ENCODE measurements at places on chromosomes 2 and 18.

- peak; percentile 8 for DNase-seq
Measured at GRCh38 chr2:50018921-50019320, 864.6 kb upstream of the FSHR start.

GRCh38 chr2:204228169-204228886, 291.8 kb downstream of the ICOS start:
- DNase-seq, result no peak

DNA sequence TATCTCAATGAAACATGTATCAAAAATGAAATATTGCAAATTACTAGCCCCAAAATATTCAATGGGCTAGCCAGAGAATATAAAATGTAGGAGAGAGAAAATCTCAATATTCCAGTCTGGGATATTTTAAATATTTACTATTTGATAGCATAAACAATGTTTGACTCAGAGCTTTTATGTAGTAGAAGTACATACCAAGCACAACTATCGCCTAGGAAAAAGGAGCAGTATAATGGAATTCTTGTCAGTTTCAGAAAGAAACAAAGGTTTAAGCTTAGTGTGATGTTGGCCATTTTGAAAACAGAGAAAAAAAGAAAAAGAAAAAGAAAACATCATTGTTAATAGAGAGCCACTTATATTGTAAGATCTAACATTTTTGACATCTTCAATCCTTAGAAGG, 1961.9 kb upstream of the CELF4 start:
- DNase-seq, result no peak

- no peak for DNase-seq
Measured at GRCh38 chr2:17901246-17901645, 22.8 kb downstream of the KCNS3 start.

- no peak for DNase-seq
Measured at GRCh38 chr18:24986666-24987302, 365.2 kb downstream of the ZNF521 start.

GRCh38 chr18:45738660-45739059, 14.7 kb downstream of the SLC14A1 start:
- no peak for DNase-seq

DNA sequence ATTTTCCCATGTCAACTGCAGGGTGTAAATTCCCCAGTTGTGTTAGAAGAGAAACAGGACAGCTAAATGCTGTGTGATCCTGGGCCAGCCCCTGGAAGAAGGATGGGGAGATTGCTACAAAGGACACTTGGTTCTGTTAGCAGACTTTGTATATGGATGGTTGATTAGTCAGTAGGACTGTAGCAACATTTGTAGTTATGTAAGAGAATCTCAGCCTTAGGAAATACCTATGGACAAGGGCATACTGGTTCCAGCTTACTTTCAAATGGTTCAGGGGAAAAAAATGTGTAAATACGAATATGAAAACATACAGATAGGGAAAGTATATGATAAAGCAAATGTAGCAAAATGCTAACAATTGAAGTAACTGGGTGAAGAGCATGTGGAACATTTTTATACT, 47.6 kb downstream of the GNAL start:
- no peak for DNase-seq

DNA sequence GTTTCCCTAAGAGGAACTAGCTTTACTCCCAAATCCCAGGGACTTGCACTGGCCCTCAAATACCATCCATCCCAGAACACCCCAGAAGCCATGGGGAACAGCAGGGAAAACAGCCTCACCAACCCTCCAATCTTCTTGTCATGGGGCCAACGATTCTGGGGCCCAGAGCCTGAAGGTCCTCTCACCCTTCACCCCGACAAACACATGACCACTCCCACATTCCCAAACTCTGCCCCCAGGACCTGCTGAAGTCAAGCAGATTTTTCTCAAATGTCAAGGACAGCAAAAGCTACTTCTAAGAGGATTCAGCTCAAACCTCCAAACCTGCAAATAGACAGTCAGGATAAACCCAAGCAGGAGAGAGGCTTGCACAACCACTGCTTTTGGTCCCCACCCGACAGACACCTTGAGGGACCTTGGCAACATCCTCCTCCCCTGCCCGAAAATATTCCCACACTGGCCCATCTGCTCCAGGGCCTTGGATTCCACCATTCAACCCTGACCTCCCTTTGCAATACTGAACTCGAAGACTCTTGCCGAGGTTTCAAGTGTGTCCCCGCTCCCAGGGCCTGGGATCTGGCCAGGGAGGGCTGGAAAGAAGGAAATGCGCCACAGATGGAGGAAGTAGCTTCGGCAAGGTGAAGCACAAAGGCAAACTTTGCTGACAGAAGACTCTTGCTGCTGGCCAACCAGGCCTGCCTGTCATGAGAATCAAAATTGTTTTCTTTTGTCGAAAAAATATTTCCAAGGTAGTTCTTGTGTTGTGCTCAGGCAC, 143.3 kb downstream of the ZFP36L2 start:
- DNase-seq, result no peak

GRCh38 chr18:68694316-68694715, 20.6 kb downstream of the TMX3 start:
- DNase-seq, result no peak

- no peak for DNase-seq
Measured at GRCh38 chr2:232893834-232894233, 23.8 kb downstream of the SNORC start.

- DNase-seq, result no peak
Measured at GRCh38 chr18:12305930-12306629, 2.0 kb upstream of the TUBB6 start.

GRCh38 chr2:3223080-3223923, 154.3 kb downstream of the EIPR1 start:
- no peak for DNase-seq

- DNase-seq, result no peak
Measured at GRCh38 chr2:67544286-67544685, 147.2 kb downstream of the ETAA1 start.

GRCh38 chr2:128441341-128442052, 122.8 kb upstream of the HS6ST1 start:
- DNase-seq, result no peak

DNA sequence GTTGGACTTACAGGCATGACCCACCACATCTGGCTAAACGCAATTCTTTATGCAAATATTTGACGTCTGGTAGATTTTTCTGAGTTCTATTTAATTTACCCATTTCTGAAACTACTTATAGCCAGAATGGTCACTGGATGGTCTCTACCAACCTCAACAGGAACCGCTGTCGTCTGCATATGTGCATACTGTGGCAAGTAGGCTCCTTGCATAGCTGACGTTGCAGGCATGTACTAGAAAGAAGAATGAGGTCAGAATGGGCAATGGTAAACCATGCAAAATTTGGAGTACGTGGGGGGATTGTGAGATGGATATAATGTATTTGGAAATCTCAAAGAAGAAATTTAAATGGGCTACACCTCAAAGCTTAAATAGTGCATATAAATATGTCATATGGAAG, 77.1 kb upstream of the ITGB6 start:
- no peak for DNase-seq

DNA sequence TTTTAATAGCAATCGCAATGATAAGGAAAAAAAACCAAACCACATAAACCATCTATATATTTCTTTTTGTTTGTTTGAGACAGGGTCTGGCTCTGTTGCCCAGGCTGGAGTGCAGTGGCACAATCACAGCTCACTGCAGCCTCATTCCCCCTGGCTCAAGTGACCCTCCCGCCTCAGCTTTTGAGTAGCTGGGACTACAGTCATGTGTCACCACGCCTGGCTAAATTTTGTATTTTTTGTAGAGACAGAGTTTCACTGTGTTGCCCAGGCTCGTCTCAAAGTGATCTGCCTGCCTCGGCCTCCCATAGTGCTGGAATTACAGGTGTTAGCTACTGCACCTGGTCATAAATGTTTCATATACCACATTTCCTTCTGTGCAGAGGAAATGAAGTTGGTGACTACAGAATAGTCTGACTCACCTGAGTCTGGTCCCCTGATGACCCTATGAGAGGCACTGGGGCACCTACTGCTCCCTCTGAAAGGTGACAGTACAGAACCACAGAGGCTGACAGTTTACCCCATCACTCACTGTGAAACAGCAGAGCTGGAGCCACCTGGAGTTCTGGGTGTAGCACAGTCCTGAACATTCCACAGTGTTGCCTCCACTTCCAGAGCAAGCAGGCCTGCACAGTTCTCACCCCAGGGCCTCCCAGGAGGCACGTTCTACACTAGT, 183.7 kb upstream of the PXDN start:
- DNase-seq, result no peak

GRCh38 chr2:54964816-54965215, 85.4 kb downstream of the RTN4 start:
- no peak for DNase-seq

DNA sequence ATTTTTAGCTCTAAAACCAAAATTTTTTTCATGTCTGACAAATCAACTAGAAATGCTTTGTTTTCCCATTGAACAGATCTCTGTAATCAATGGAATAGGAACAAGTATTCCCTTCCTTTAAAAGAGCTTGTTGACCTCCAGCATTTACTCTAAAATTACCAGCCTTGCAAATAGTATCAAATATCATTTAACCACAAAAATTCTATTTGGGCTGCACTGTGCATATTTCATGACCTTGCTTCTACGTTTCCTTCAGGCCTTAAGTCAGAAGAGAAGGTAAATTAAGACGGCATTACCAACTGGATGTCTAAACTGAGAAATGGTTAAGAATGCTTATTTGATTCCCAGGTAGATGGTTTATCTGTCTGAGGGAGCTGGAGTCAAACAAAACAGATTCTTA, 33.3 kb upstream of the NRXN1 start:
- no peak for DNase-seq

GRCh38 chr18:52875725-52876124, 535.7 kb downstream of the DCC start:
- DNase-seq, result no peak

- no peak for DNase-seq
Measured at GRCh38 chr18:36195427-36196122, 8.3 kb downstream of the MOCOS start.

GRCh38 chr2:135256531-135257260, 204.6 kb downstream of the RAB3GAP1 start:
- peak; percentile 46 for DNase-seq

DNA sequence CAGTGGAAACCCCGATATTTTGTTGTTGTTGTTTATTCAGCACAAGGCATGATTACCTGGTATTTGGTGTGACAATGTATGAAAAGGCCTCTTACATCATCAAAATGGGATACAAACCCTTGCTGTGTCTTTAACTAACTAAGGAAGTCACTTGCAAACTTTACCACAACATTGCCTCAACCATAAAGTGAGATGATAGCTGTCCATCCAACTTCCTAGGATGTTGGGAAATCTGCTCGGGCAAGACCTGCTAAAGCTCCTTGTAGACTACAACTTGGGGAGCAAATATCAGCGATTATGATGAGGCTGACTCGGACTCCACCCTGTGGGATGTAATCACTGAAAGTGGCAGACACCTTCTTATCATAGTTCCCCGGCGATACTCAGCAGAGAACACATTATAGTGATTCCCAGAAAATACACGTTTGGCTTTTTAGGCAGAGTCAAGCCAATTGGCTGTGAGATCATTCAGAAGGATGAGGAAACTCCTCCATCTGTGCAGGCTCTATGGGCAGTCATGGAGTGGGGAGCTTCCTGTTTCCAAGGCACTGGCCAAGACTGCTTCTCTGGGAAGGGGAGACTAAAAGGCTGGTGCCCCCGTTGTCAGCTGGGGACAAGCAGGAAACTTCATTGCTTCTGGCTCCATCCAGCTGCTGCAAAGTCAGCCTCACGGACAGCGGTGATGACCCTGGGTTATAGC, 289.0 kb downstream of the RNF144A start:
- no peak for DNase-seq

DNA sequence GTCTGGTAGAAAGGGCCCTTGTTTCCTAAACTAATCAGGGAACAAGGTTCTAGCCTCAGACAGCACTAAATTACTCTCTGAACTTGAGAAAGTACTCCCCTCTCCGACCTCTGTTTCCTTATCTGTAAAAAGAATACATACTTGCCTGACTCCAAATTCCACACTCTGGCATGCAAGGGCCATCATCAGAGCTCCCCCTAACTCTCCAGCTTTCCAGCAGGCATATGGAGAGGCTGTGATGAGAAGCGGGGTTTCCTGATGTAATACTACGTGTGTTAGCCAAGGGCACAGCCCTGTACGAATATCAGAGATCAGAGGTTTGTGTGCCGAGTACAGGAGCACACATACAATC, 1.8 kb upstream of the EVA1A start:
- no peak for DNase-seq

GRCh38 chr2:38057651-38058410, 18.1 kb downstream of the CYP1B1 start:
- DNase-seq, result no peak

DNA sequence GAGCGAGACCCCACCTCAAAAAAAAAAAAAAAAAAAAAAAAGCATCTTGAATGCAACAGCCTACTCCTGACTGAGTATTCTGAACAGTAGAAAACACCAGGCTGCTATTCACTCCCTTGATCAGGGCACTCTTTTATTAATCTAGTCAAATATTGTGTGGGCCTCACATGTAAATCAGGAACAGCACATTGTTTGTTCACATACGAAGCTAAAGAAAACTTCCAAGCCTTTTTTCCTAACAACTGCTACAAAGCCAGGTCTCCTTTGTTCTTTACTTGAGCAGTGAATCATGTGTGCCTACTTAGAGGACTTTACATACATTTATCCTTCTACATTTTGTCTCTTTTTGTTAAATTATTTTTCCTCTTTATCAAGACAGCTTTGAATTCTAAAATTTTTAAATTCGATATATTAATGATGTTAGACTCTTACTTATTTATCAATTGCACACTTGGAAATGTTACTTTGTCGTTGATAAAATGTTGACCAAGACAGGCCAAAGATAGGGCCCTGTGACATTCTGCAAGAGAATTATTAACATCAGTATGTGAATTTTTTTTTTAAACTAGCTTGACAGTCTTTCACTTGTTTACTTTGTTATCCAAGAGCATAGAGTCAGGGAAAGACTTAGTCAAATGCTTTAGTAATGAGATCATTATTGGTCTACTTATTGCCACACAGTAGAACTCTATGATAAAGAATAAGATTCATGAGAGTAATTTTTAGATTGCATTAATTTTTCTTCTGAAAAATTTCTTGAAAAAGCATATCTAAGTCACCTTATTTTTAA, 13.2 kb downstream of the SPATS2L start:
- DNase-seq, result no peak

DNA sequence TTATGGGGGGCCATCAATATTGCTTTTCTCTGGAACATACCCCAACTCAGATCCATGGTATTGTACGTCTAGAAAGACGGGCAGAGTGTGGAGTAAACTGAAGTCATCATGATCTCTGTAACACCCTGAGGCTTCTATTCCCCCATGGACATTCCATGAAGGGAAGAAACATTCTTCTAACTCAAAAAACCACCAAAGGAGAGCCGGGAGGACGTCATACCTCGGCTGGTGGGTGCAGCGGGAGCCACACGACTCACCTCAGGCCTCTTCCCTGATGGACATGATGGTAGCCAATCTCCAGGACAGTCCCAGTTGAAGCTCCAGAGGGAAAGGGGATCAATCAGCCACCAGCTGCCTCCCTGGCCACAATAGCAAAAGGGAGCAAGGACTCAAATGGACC, 127.3 kb downstream of the MREG start:
- DNase-seq, result no peak

Data from fibroblast of skin of left biceps (primary cell).